ENCODE measurements at places on chromosomes 13 and 19.

DNA sequence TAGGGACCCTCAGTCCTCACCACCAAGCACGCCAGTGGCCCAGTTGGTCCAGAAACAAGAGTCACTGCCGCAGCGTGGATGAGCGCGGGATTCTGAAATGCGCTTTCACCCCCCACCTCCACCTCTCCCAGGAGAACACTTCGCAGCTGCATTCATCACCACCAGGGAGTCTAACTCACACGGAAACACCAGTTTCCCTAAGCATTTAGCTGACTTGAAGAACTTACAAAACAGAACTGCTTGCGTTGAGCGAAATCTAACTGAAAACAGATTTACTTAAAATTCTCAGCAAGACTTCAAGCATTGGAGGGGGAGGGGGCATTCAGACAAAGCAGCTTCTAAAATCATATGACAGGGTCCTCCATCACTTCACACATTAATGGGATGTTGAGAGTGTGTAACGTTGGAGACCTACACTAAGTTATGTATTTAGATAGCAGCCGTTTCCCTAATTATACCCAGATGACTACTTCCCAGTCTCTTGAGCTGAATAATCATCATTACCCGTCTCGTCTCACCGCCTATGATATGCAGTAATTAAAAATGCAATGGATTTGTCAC is 258.2 kb upstream of the IRS2 start:
- no peak for DNase-seq

GRCh38 chr13:54216221-54216620 is 1187.6 kb downstream of the OLFM4 start:
- no peak for DNase-seq

DNA sequence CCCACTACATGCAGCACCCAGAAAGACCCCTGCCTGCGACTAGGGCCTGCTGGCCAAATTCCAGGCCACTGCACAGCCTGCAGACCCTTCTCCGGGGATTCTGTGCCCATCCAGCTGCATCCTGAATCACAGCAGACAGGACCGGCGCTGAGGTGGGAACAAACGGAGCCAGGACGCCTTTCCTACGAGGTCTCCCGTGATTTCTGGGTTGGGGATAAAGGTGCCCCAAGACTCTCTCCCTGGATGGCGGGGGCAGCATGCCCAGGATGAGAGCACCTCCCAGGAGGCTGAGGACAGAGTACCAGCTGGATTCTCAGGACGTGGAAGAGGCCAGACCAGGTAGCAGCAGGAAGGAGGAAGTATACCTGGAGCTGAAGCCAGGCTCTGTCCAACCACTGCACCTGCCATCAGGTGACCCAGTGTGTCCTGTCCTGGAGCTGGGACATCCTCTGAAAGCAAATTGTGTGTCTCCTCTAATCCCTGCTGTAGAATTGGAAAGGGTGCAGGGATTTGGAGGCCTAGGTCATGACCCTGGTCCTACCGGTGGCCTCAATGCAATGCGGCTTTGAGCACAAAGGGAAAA is 3.4 kb upstream of the FUT5 start:
- no peak for DNase-seq

- no peak for DNase-seq
These were observed 490.8 kb downstream of the PCDH20 start for GRCh38 chr13:60924856-60925255.

DNA sequence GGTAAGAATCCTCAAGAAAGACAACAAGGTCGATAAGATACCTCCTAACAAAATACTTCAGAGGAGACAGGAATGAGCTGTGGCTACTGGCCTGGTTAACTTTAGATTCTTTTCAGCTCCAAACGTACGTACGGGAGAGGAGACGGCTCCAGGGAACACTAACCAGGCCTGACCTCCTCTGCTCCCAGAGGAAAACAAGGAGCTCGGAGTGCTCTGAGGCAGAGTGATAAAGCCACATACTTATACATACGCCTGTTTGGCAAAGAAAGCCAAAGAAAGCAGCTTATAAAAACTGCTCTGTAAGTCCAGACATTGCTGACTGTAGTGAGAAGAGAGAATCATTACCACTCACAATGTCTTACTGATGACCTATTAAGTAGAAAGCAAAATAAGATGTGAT is 263.9 kb downstream of the MZT1 start:
- no peak for DNase-seq

GRCh38 chr19:2549701-2550191 is 73.8 kb downstream of the GADD45B start:
- DNase-seq, result no peak
